Ascending aorta (tissue), 2 donors: ENCODE measurements at places on chromosomes 7 and 10.

- no peak for DNase-seq
Observed at GRCh38 chr7:25731068-25731845, 420.7 kb upstream of the NFE2L3 start.

GRCh38 chr10:68223535-68224165 is 8.3 kb downstream of the ATOH7 start:
- DNase-seq: no peak

- peak; percentile 8 for DNase-seq
Observed at GRCh38 chr7:63521-64021, 128.8 kb upstream of the FAM20C start.

- no peak for DNase-seq
Observed at GRCh38 chr7:70456719-70457118, 675.2 kb upstream of the GALNT17 start.

- DNase-seq: no peak
Observed at GRCh38 chr7:2143981-2144595, 88.7 kb downstream of the MAD1L1 start.

DNA sequence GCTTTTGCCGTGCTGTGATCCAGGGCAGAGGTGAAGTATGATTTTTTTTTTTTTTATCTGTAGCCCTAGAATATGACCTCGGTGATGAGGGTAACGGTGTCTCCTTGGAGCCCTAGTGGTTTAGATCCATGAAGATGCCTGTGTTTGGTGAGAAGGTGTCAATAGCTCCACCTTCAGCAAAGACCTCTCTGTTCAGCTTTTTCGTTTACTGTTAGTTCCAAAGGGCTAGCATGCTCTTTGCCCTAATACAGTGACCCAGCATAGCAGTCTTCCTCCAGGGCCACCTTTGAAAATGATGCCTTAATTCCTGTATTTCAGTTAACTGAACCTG is 746 bp upstream of the MRPS16 start:
- DNase-seq: no peak

GRCh38 chr10:85542936-85543730 is 823.5 kb downstream of the GRID1 start:
- DNase-seq: no peak

DNA sequence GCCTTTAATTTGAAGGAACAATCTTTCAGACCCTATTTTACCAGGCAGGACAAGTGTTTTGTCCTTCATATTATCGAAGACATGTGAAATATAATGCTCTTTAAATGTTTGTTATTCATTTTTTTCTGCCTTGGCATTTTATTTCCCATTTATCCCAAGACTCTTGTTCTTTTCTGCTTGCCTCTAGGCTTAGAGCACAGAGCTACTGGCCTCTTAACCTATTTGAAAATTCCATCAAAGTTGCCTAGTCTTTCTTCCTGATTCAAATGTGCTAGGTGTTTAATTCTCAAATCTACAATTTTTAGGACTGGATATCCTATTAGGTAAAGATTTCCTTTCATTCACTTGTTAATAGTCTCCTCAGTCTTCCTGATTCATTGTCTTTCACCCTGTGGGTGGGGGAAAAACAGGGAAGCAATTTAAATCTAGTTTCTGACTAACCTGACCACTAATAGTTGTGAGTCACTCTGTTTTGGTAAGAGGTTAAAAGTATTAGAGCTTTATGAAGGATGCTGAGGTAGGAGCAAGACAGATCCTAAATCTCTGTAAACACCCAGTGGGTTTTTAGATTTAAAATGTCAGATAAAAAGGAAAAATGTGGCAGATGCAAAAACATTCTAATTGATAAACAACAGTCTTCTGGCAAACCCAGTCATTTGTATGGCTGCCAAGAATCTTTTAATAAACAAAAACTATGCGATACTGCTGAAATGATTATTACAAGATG is 1.5 kb downstream of the LIPK start:
- no peak for DNase-seq

- DNase-seq: no peak
Observed at GRCh38 chr7:4790516-4790991, 15.1 kb downstream of the AP5Z1 start.

DNA sequence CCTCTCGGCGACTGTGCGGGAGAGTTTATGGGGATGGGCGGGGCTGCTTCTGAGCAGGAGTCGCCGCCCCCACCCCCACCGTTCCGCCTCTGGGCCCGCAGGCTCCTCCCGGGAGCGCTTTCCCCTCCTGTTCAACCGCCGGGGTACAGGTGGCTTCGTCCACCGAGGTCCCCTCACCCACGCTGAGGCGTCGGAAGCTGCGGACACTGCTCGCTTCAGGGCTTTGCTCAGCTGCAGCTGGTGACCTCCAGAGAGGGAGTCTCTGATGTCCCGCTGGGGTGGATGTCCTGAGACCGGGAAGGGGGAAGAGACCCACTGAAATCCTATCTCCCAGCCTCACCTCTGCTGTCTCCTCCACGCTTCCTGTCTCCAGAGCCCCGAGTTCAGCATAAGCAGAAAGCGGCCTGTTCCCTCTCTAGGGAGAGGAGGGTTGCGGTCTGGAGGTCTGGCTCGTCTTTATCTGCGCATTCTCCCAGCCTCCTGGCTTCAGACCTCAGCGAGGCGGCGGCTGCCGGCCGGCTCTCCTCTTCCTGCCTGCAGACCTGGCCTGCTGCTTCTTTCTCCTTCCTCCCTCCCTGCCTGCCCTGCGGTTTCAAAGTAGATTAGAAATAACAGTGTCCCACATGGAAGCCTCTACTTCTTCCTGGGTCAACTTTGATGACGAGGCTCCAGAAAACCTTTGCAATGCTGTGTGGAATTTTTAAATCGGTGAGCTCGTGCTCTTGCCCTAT is 1.8 kb downstream of the CYP2E1 start:
- no peak for DNase-seq

DNA sequence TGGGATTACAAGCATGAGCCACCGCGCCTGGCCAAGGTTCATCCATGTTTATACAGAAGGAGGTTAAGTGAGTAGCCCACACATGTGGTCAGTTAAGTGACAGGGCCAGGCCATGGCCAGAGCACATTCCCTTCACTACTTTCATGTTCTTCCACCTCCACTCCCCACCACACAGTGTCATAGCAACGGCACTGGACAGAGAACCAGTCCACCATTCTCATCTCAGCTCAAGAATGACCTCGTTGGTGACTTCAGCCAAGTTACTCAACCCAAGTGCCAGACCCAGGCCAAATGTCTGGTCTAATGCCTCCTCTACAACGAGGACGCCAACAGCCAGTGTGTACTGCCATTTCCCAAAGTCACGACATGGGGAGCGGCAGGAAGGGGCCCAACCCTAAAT is 62.4 kb downstream of the INHBA start:
- DNase-seq: no peak

- DNase-seq: no peak
Observed at GRCh38 chr10:8913720-8914119, 859.2 kb downstream of the GATA3 start.

DNA sequence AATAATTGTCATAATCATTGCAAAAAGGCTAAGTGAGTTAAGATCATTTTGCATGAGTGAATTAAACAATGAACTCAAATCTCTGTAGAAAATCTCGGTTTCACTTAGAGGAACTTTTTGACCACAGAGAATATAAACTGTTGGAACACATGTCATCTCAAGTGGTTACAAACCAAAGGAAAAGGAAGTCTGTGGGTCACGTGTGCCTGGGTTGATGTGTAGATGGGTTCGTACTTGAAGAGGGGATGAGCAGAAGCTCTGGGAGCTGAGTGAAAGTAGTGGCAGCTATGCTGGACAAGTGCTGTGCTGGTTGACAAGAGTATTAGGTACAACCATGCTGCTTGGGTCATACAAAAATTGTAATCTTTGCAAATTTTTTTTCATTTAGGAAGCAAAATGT is 35.0 kb downstream of the GLRX3 start:
- DNase-seq: no peak

GRCh38 chr7:33685981-33686683 is 219.2 kb upstream of the BMPER start:
- DNase-seq: no peak

GRCh38 chr10:50396491-50397311 is 145.4 kb upstream of the ASAH2 start:
- DNase-seq: no peak

- no peak for DNase-seq
Observed at GRCh38 chr7:44067064-44067951, 1.9 kb upstream of the PGAM2 start.

- no peak for DNase-seq
Observed at GRCh38 chr7:35736725-35737124, 41.8 kb upstream of the HERPUD2 start.

DNA sequence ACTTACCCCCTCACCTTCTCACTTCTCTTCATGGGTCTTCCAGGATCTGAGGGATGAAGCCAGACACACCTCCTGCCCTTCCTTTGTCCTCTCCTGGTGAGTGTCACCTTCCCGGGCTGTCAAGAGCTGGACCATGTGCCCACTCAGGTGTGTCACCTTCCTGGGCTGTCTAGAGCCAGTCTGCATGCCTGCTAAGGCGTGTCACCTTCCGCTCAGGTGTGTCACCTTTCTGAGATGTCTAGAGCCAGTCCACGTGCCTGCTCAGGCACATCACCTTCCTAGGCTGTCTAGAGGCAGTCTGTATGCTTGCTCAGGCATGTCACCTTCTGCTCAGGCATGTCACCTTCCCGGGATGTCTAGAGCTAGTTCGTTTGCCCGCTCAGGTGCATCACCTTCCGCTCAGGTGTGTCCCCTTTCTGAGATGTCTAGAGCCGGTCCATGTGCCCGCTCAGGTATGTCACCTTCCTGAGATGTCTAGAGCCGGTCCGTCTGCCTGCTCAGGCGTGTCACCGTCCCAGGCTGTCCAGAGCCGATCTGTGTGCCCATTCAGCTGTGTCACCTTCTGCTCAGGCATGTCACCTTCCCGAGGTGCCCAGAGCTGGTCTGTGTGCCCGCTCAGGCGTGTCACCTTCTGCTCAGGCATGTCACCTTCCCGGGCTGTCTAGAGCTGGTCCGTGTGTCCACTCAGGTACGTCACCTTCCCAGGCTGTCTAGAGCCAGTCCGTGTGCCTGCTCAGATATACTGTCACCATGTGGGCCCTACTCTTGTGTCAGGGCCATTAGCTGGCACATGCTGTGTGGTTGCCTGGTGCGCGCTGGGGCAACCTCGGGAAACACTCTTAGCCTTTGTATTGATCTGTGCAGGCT is 245.3 kb downstream of the EBF3 start:
- DNase-seq: no peak

DNA sequence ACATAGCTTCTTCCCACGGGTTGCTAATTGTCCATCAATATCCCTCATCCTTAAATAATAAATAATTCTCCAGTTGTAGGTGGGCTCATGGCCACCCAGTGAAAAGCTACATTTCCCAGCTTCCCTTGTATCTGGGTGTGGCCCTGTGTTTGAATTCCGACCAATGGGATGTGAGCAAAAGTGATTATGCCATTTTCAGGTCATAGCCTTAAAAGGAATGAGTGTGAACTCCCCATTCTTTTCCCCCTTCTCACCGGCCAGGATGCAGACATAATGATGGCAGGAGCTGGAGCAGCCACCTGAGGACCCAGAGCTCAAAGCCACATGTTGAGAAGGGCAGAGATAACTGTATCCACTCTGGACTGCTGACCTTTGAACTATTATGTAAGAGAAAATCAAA is 30.3 kb upstream of the CALU start:
- DNase-seq: no peak

GRCh38 chr7:77232467-77232866 is 32.8 kb upstream of the FGL2 start:
- DNase-seq: no peak

GRCh38 chr7:133310232-133310862 is 57.5 kb downstream of the EXOC4 start:
- DNase-seq: no peak

GRCh38 chr10:110268971-110269370 is 35.7 kb downstream of the SMNDC1 start:
- no peak for DNase-seq

DNA sequence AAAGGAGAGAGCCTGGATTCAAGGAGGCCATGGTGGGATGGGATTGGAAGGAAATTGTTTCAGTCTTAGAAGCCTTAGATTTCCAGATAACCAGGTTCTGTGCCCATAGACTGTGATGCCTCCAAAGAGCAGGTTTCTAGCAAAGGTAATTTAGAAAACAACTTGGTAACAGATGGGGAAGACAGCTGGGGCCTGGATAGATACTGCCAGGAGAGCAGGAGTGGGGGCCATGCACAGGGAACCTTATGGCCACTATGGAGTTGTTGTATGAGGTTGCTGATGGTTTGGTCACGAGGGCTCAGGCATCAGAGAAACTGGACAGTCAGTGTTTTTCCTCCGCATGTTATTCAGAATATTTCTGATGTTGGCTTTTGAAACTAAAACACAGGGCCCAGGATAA is 901.9 kb downstream of the LRMDA start:
- no peak for DNase-seq

DNA sequence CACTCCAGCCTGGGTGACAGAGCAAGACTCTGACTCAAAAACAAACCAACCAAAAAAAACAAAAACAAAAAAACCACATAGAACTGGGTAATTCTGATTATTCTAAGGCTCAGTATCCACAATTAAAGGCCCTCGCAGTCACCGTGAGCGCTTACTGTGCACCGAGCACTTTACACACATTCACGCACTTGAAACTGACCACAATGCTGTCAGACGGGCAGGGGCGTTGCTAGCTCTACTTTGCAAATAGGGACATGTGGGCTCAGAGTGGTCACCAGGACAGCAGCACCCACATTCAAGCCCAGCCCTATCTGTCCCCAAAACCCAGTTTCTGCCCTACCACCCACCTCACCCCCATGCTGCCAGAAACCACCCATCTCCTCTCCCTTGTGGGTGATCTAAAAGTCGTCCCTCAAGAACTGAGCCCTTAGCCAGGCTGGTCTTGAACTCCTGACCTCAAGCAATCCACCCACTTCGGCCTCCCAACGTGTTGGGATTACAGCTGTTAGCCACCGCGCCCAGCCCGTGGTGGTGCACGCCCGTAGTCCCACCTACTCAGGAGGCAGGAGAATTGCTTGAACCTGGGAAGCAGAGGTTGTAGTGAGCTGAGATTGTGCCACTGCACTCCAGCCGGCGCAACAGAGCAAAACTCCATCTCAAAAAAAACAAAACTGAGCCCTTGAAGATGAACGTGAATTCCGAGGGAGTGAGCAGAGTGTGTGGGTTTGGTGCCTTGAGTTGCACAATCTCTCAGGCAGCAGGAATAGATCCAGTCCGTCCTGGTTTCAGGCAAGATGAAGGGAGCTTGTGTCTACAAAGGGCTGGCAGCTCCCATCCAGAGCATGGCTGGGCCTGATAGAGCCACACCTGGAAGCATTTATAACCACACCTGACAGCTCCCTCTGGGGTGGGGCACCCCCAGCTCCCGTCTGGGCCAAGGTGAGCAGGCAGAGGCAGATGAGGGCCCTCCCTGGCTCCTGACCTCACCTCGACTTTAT is 5.4 kb upstream of the HSPB1 start:
- DNase-seq: peak; percentile 46

DNA sequence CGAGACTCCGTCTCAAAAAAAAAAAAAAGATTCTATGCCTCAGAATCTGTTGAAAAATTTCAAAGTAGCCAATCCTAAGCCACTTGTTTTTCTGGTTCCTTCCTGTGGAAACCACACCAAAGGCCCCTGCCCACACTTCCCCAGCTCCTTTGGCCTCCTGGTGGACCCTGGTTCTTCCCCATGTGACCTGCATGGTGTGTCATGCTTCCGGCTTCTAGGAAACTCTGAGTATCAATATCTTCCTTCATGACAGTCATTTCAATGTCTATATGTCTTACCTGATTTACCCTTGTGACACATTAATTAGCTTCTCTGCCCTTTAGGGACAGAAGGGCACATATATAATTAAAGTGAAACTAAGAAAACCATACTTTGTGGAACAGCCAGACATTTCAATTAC is 80.4 kb upstream of the GRB10 start:
- DNase-seq: no peak
